GM23338 (cell line): ENCODE measurements at places on chromosomes 6 and 20. TPM values are rescaled to one million over a fixed set of nuclear protein-coding genes. Genes with fewer than 3 reads are reported as not detected.

The ECT2L gene
- 0.14 and 0.15 TPM in 2 replicates for polyA plus RNA-seq

The SNX9 gene
- 18.1 and 18.4 TPM in 2 replicates for polyA plus RNA-seq

The RAET1G gene
- polyA plus RNA-seq, result not detected in 2 replicates

The BMP6 gene
- 0.56 and 0.84 TPM in 2 replicates for polyA plus RNA-seq

The DACT2 gene
- 1.5 and 1.8 TPM in 2 replicates for polyA plus RNA-seq

The WFDC6 gene
- not detected in 2 replicates for polyA plus RNA-seq

The ARMH2 gene
- polyA plus RNA-seq, result not detected in 2 replicates

The DPPA5 gene
- polyA plus RNA-seq, result 12.9 and 17.3 TPM in 2 replicates

The RIMS4 gene
- polyA plus RNA-seq, result 2.9 and 3.5 TPM in 2 replicates

The GMPR gene
- 0.23 and 0.64 TPM in 2 replicates for polyA plus RNA-seq

The HUS1B gene
- 0.94 and 1.3 TPM in 2 replicates for polyA plus RNA-seq

The LGSN gene
- polyA plus RNA-seq, result 0.15 TPM in 1 of 2 replicates, not detected in the other

The TMC2 gene
- polyA plus RNA-seq, result not detected in 2 replicates

The RBBP9 gene
- polyA plus RNA-seq, result 3.2 and 4.8 TPM in 2 replicates

The SLC52A3 gene
- polyA plus RNA-seq, result 2.3 and 2.5 TPM in 2 replicates
